Heart right ventricle (tissue), 16 donors: ENCODE measurements at places on chromosomes 1 and 21. TPM values are rescaled to one million over a fixed set of nuclear protein-coding genes. Genes with fewer than 3 reads are reported as not detected.

DNA sequence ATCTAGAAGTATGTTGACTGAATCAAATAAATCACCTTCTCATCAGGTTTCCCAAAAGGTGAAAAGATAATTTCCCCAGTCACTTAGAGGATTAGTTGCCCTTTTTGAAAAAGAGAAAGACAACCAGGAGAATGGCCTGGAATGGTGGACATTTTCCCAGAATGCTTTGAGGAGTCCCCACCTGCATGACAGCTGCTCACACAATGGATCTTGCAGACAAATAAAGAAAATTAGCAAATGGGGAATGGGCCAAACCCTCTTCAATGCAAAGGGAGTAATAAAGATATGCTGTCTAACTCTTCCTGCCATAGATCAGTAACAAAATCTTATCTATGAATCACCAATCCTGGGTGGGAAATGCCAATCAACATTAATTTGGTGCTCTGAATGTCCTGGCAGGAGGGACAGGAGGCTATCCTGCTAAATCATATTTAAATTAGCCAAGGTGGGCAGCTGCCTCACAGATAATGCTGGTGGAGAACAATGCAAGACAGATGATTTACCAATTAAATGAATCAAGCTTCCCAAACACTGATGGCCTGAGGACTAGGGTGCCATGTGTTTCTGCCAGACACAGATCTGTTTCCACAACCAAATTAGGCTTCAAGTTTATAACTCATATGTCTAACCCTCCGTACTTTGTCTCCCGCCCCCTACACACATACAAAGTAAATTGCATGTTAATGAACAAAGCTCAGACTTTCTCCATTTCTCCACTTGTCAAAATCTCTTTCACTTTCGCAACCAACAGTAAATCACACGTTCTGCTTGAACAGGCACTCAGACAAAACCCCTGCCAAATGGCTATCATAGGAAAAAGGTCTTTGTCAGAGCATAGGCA is 488.0 kb upstream of the PLXNA2 start:
- peak overlapping the region; percentile 26 for H3K4me3 ChIP-seq
- H3K27me3 ChIP-seq = no peaks in the 10 kb centered on the region
- no peaks in the 10 kb centered on the region for H3K36me3 ChIP-seq

DNA sequence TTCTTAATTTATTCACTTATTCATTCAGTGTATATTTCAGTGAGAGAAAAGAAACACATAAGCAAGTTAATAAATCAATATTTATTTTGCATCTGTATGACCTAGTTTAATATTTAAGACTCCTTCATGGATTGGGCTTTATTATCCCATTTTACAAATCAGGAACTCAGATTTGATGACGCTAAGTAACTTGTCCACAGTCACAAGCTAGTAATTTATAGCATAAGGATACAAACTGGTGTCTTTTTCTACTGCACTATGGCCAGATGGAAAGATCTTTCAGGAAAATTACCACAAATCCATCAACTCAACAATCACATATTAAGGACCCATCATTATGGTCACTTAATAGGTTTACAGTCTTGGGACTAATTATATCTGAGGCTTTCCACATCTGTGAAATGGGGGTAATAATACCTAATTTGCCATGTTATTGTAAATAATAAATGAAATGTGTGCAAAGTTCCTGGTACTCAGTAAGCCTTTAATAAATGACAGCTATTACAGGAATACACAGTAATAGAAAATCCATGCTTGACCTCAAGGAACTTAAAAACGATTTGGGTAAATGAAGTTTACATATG is 13.3 kb downstream of the CDKN2C start:
- peak overlapping the region; percentile 99 for H3K27ac ChIP-seq
- H3K36me3 ChIP-seq = no peaks in the 10 kb centered on the region
- no peak overlapping the region for H3K4me3 ChIP-seq
- H3K27me3 ChIP-seq = no peaks in the 10 kb centered on the region
- no peak for DNase-seq

Gene CD101
- polyA plus RNA-seq = 0.90 TPM

DNA sequence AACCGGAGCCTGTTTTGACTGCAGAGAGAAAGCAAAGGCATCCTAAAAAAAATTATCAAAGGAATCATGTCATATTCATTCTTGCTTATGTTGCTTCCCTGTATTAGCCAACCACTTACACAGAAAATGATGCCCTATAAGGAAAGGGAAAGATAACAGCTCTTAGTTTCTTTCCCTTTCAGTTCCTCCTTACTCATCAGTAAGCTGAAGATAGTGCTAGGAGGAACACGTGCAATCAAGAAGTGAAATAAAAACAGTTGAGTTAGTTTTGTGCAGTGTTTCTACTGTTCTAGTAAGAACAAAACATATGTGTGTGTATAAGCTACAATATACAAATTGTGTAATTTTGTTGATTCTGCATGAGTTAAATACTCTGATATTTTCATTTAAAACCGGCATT is 45.3 kb upstream of the MTF2 start:
- H3K27ac ChIP-seq = no peak overlapping the region
- no peaks in the 10 kb centered on the region for H3K36me3 ChIP-seq
- H3K4me1 ChIP-seq = no peaks in the 10 kb centered on the region
- no peak for DNase-seq
- H3K4me3 ChIP-seq = no peak overlapping the region

GRCh38 chr1:168903237-168903830 is 174.3 kb upstream of the DPT start:
- no peak overlapping the region for H3K4me3 ChIP-seq
- no peaks in the 10 kb centered on the region for H3K27me3 ChIP-seq
- no peaks in the 10 kb centered on the region for H3K36me3 ChIP-seq
- H3K4me1 ChIP-seq = no peaks in the 10 kb centered on the region
- DNase-seq = no peak

Gene COL6A1
- polyA plus RNA-seq = 388 TPM

GRCh38 chr1:47843059-47843458 is 154.1 kb downstream of the TRABD2B start:
- no peak for DNase-seq
- H3K27me3 ChIP-seq = no peaks in the 10 kb centered on the region
- H3K36me3 ChIP-seq = no peaks in the 10 kb centered on the region
- no peaks in the 10 kb centered on the region for H3K4me1 ChIP-seq
- no peak overlapping the region for H3K4me3 ChIP-seq
- no peak overlapping the region for H3K27ac ChIP-seq

DNA sequence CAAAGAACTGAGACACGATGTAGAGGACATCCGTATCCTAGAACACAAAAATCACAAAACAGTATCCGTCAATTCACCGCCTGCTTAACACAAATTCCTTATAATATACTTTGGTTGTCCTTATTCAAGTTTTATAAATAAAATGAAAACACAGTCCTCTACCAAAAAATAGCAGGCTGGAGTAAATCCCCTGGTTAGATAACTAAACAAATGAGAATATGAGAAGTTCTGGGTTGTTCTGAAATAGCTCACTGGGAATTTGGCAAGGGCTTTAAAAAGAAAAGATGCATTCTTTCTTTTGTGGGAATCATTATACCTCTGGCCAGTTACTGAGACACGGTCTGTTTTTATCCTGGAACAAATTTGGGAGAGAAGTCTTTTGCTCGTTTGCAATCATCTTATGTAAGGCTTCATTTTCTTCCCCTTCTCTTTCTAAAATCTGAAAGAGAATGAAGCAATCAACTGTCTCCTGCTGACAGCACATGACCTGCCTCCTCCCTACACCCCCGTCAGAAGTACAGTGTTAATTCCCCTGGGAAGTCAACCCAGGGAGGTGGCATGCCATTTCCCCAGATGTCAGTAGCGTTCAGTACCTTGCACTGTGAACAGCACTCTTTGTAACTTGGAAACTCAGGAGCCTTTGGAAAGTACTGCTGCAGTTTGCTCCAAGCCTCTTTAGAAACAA is 37.1 kb upstream of the RAP1GAP start:
- DNase-seq = no peak
- H3K27ac ChIP-seq = no peak overlapping the region
- no peak overlapping the region for H3K4me3 ChIP-seq
- H3K4me1 ChIP-seq = peaks cover 16% of the 10 kb centered on the region
- H3K36me3 ChIP-seq = no peaks in the 10 kb centered on the region
